Motor neuron (in vitro differentiated cells): ENCODE measurements at places on chromosomes 12 and 14. TPM values are rescaled to one million over a fixed set of nuclear protein-coding genes. Genes with fewer than 3 reads are reported as not detected.

The MANSC4 gene
- total RNA-seq, result not detected in 2 replicates

The CYP46A1 gene
- 3.5 and 3.6 TPM in 2 replicates for total RNA-seq

The CD27 gene
- total RNA-seq, result 0.28 TPM in 1 of 2 replicates, not detected in the other

The GPD1 gene
- total RNA-seq, result 1.4 and 2.2 TPM in 2 replicates

The ASB2 gene
- 0.56 and 0.71 TPM in 2 replicates for total RNA-seq

The LALBA gene
- not detected in 2 replicates for total RNA-seq

The GYS2 gene
- not detected in 2 replicates for total RNA-seq

The MRPL51 gene
- 267 and 269 TPM in 2 replicates for total RNA-seq

The GRIP1 gene
- 22.0 and 56.1 TPM in 2 replicates for total RNA-seq

The BDKRB1 gene
- total RNA-seq, result 4.7 and 7.3 TPM in 2 replicates
